ENCODE measurements at places on chromosomes 5 and 9. TPM values are rescaled to one million over a fixed set of nuclear protein-coding genes. Genes with fewer than 3 reads are reported as not detected.

PTPDC1 gene
- 4.5 TPM for total RNA-seq

ARHGEF39 gene
- total RNA-seq: 18.8 TPM

FOXI1 gene
- total RNA-seq: not detected

TAF11L5 gene
- not detected for total RNA-seq

ORM2 gene
- total RNA-seq: not detected

PLPP6 gene
- 10.9 TPM for total RNA-seq

CFAP157 gene
- total RNA-seq: 0.09 TPM

IL13 gene
- not detected for total RNA-seq

CDO1 gene
- total RNA-seq: not detected

GRXCR2 gene
- total RNA-seq: not detected

CCL19 gene
- not detected for total RNA-seq

PCDHA4 gene
- total RNA-seq: 1.8 TPM

TMEM171 gene
- 4.0 TPM for total RNA-seq

GPR151 gene
- not detected for total RNA-seq

OTULINL gene
- total RNA-seq: 26.3 TPM

SKP1 gene
- total RNA-seq: 785 TPM

SAXO1 gene
- not detected for total RNA-seq

GPX8 gene
- total RNA-seq: 34.4 TPM

NDST1 gene
- 59.3 TPM for total RNA-seq

POLR1E gene
- total RNA-seq: 33.8 TPM

CAVIN4 gene
- 0.32 TPM for total RNA-seq

FAM221B gene
- total RNA-seq: not detected

IFNA21 gene
- not detected for total RNA-seq

FTMT gene
- not detected for total RNA-seq

ALDH7A1 gene
- total RNA-seq: 74.9 TPM

CATSPER3 gene
- 0.15 TPM for total RNA-seq

MORN5 gene
- total RNA-seq: not detected

MARVELD2 gene
- total RNA-seq: 2.5 TPM

TSTD2 gene
- total RNA-seq: 9.3 TPM

KLF4 gene
- total RNA-seq: 35.1 TPM

SPINK7 gene
- not detected for total RNA-seq

SLC34A3 gene
- 0.15 TPM for total RNA-seq

LTC4S gene
- 0.28 TPM for total RNA-seq

GTF3C5 gene
- 66.6 TPM for total RNA-seq

MEGF10 gene
- not detected for total RNA-seq
